RPMI7951 (cell line): ENCODE measurements at places on chromosomes 5 and 9. TPM values are rescaled to one million over a fixed set of nuclear protein-coding genes. Genes with fewer than 3 reads are reported as not detected.

The FOXD4L3 gene
- total RNA-seq, result not detected in 2 replicates

The GLT6D1 gene
- total RNA-seq, result not detected in 2 replicates

The PDE8B gene
- not detected in 2 replicates for total RNA-seq

The CCL28 gene
- 8.8 and 12.8 TPM in 2 replicates for total RNA-seq

The ACTBL2 gene
- 0.10 and 0.24 TPM in 2 replicates for total RNA-seq

The RASEF gene
- 1.3 and 1.4 TPM in 2 replicates for total RNA-seq

The ZNF483 gene
- 0.96 and 0.98 TPM in 2 replicates for total RNA-seq

The MYMK gene
- not detected in 2 replicates for total RNA-seq

The ROR2 gene
- total RNA-seq, result 0.10 and 0.12 TPM in 2 replicates

The HMMR gene
- total RNA-seq, result 70.5 and 79.3 TPM in 2 replicates

The DIRAS2 gene
- not detected in 2 replicates for total RNA-seq

The KIF24 gene
- total RNA-seq, result 6.9 and 7.1 TPM in 2 replicates

DNA sequence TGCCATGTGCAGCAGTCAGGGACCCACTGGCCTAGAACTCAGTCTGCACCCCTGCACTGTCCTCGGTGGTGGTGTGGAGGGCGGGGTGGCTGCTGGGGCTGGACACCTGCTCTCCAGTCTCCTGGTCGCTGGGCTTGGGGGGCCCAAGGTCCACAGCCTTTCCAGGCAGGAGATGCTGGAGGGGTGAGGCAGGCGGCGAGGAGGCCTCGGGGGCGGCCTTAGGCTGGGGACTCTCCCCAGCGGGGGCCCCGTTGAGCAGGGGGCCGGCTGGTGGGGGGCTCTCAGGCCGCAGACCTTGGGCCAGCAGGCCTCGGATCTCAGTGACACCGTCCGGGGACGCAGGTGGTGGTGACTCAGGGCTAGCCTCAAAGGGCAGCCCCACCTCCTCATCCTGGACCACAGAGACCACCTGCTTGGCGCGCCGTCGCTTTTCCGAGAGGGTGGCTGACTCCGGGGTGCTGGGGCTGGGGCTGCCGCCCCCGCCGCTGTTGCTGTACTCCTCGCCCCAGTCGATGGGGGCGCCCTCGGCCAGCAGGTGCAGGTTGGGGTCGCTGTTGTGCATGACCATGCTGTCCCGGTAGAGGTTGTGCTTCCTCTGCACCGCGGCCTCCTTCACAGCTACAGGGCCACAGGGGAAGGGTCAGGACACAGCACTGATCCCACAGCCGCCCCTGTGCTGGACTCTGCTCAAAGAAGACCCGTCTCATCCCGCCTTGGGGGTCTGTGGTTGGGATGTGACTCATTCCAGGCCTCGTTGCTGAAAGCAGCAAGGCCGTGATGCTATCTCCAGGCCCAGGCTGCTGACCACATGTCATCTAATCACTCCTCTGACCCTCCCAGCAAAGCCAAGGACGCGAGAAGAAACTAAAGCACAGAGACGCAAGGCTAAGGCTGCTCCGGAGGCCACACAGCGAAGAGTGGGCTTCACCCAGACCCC is 55.8 kb downstream of the LRSAM1 start:
- DNase-seq, result peak; percentile 97

DNA sequence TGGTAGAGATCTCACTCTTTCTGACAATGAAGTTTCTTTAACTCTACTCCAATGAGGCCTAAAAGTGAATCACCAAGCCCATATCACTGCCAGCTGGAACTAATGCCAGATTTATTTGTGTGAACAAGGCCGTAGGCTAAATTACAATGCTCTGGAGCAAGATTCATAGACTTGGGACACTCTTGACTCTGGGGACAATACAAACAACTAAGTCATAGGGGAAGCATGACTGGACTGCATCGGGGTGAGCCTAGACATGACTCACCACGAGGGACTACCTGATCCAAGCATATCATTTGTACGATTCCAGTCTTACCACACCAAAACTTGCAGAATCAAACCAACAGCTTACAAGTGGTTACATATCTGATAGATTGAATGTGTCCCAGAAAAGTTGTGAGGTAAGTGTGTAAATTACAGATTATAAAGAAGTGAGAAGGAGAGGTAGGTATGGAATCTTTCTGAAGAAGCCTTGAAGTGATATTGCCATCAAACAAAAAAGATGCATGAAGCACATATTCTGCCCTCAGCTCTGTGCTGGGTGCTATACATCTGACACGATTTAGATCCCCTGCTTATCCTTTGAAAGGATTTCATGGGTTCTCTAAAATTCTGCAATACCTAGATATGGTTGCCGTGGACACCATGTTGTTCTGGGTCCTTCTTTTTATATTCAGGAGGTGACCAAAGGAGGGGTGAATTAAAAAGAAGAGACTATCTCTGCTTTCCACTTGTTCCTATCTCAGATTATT is 199.3 kb upstream of the PDE4D start:
- peak; percentile 83 for DNase-seq

DNA sequence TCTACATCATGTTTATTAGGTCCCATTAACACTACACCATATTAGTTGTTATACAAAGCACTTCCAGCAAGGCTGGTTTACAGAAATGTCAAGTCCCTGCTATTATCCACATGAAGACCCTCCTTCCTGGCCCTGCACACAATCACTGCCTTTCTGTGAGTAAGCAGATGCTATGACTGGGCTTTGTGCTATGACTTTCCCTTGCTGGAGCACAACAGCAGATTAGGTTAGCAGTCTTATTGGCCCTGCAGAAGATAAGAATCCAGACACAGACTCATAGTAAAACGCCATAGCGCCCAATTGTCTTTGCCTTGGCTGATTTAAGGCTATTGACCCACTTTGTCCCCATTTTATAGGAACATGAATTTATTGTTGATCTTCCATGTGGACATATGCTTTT is 228.9 kb upstream of the ACTBL2 start:
- no peak for DNase-seq

- no peak for DNase-seq
These were observed 77.3 kb downstream of the SEMA4D start for GRCh38 chr9:89420397-89421178.

- no peak for DNase-seq
These were observed 80.6 kb downstream of the MYO10 start for GRCh38 chr5:16855485-16855884.

- peak; percentile 100 for DNase-seq
These were observed 20.2 kb downstream of the SLC22A5 start for GRCh38 chr5:132389585-132390286.

- DNase-seq, result peak; percentile 22
These were observed 102.9 kb upstream of the LRRTM2 start for GRCh38 chr5:138978080-138978479.

DNA sequence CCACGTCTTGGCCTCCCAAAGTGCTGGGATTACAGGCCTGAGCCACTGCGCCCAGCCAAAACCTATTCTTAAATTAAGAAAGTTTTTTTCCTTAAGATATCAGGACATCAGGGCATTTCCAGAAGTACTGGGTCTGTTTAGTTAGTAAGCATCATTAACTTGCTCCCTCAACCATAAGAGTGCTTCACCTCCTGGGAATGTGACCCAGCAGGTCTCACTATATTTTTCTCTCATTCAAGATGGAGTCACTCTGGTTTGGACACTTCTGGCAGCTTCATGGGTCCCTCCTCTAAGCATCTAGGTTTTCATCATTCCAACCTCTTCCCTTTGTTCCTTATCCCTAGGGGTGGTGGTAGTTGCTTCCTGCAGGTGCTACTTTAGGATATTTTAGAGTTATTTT is 10.3 kb upstream of the BRD3OS start:
- DNase-seq, result no peak

- no peak for DNase-seq
These were observed 51.5 kb downstream of the HRH2 start for GRCh38 chr5:175709276-175709781.

GRCh38 chr9:135602789-135603481 is 36.4 kb downstream of the GLT6D1 start:
- peak; percentile 15 for DNase-seq

- DNase-seq, result peak; percentile 35
These were observed 4.7 kb upstream of the SUSD1 start for GRCh38 chr9:112179816-112180215.

DNA sequence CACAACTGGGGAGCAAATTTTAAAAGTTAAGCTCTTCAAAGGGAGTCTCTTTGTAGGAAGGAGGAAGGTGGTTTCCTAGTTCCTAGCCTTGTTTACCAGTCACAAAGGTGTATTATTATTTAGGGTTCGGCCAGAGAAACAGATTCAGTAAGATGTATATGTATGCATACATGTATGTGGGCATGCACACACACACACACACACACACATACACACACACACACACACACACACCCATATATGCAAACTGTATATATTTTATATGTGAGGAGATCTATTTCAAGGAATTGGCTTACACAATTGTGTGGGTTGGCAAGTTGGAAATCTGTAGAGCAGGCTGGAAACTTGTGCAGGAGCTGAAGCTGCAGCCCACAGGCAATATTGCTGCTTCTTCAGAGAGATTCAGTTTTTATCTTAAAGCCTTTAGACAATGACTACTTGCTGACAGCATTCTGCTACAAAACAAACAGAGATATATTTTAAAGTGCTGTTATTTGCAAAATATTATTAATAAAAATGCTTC is 75.3 kb upstream of the DNAH5 start:
- no peak for DNase-seq

DNA sequence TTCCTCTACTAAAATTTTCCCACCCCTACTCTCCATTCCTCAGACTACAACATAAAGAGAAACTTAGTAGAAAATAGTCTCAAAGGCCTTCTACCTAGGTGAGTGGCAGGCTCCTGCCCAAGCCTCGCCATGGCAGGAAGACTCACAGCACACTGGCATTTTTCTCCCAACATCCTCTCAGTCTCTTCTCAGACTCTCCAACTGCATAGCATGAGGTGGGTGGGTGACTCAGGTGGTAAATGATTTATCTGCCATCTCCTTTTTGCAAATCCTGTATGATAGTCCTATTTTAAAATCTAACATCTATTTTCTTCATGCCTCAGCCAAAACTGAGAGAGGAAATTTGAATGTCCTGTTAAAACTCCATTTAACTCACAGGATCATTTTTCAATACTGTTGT is 33.5 kb upstream of the GRIA1 start:
- DNase-seq, result no peak

DNA sequence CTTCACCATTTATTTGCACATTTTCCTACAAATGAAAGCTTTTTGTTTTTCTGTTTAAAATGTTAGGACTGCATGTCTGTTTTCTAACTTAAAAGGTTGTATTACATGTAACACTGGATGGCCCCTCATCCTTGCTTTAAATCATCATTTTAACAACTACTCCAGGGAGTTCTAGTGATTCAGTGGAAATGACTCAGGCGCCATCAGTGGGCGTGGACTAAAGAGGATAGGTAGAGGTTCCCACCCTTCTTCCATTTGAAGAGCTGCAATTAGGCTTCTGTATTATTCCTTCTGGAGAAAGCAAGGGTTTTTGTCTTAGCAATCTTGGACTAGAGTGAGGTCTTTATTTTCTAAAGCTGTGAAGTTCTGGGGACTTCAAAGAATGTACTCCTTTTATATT is 213.7 kb downstream of the TMEM38B start:
- no peak for DNase-seq

- DNase-seq, result peak; percentile 23
These were observed 1.6 kb downstream of the CFAP95 start for GRCh38 chr9:69822116-69822750.

GRCh38 chr5:97022898-97023297 is 87.0 kb downstream of the LNPEP start:
- DNase-seq, result no peak

DNA sequence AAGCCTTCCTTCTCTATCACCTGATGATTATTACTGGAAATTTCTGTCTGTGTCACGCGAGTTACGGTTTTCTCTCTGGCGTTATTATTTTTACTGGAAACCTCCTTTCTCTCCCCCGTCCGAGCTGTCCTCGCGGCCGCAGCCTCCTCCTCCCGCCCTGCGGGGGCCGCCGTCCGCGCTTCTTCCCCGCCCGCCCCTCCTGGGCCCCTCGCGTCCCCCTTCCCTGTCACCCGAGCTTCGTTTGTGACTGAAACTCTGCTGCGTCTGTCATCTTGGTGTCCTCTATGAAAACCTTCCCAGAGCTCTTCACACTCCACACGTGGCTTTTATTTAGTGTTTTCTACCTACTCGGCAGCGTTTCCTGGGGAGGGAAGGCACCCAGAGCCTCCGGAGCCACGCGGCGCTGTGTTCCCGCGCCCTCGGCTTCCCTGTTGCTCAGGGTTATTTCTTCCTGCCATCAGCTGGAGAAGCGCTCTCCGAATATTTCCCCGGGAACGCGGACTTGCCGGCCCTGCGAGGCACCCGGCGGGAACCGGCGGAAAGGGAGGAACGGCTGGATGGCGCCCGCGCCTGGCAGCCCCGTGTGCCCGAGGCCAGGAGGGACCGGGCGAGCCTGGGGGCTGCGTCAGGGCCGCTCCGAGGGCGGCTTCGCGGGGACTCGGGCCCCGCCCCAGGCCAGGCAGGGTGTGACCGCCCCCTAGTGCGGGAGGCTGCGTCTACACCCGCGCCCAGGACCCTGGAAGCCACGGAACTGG is 33.9 kb downstream of the TRIP13 start:
- no peak for DNase-seq

- DNase-seq, result no peak
These were observed 22.7 kb downstream of the ITGA1 start for GRCh38 chr5:52810426-52810825.

DNA sequence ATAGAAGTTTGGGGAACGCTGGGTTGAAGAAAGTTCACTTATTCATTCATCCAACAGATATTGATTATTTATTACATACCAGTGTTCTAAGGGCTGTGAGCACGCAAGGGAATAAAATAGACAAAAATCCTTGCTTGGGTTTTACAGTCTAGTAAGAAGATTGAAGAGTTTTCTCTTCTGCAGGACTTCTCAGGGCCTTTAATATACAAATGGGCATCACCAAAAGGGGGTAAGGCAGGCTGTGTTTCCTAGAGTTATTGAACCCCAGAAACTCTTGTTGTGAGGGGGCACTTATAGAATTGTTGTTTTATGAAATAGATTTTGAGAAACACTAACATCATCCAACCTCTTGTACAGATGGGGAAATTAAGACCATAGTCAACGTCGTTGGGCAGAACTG is 198.5 kb upstream of the ZNF618 start:
- no peak for DNase-seq

DNA sequence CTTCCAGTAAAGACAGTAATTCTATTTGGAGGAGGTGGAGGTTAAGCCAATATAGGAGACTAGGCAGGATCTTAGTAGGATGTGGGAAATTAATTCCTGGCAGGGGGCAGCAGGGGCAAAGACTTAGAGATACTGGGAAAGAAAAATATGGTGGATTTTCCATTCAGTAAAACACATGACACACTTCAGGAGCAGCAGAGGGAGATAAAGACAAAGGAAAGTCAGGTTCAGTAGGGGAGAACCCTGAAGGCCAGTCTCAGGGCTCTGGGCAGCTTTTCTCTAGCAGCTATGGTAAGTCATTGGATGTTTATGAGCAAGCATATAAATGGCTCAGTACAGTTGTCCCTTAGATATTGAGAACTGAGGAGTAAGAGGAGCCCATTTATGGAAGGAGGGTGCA is 105.5 kb downstream of the PJA2 start:
- peak; percentile 5 for DNase-seq

GRCh38 chr9:133657120-133657661 is 21.0 kb downstream of the DBH start:
- DNase-seq, result no peak

GRCh38 chr5:174718880-174719610 is 5.3 kb upstream of the MSX2 start:
- DNase-seq, result no peak
